Ovary (tissue), 10 donors: ENCODE measurements at places on chromosomes 16 and 17.

- DNase-seq, result no peak
Measured at GRCh38 chr16:14364386-14365199, 265.5 kb downstream of the PARN start.

- no peak for DNase-seq
Measured at GRCh38 chr17:42282478-42283080, 5.7 kb upstream of the STAT5A start.

- DNase-seq, result peak; percentile 74
Measured at GRCh38 chr17:61411261-61412142, 11.9 kb downstream of the TBX2 start.

- DNase-seq, result no peak
Measured at GRCh38 chr16:13068912-13069583, 167.7 kb downstream of the SHISA9 start.

GRCh38 chr17:17797119-17797809, 39.5 kb downstream of the SREBF1 start:
- DNase-seq, result no peak

DNA sequence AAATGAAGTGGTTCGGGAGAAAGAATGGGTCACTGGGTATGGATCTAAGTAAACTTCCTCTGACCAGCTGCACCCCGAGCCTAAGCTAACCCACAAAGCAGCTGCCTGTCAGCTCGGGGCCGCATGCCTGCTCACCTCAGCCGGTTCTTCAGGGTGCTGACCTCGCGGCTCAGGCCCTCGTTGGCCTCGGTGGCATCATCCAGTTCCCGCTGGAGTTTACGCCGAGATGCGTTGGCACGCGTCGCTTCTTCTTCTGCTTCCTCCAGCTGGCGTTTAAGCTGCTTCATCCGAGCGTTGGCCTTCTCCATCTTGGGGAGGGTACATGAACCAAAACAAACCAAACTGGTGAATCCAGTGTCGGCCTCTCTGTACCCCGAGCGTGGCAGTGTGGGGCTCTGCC, 41.1 kb downstream of the NDEL1 start:
- no peak for DNase-seq
